Natural killer cell (primary cell): ENCODE measurements at places on chromosomes 5 and 9. TPM values are rescaled to one million over a fixed set of nuclear protein-coding genes. Genes with fewer than 3 reads are reported as not detected.

SHOC1 gene
- not detected for total RNA-seq

IFT74 gene
- 7.0 TPM for total RNA-seq

NEUROG1 gene
- total RNA-seq: not detected

- no peak for DNase-seq
Observed at GRCh38 chr5:143179126-143179740, 224.3 kb downstream of the NR3C1 start.

DNA sequence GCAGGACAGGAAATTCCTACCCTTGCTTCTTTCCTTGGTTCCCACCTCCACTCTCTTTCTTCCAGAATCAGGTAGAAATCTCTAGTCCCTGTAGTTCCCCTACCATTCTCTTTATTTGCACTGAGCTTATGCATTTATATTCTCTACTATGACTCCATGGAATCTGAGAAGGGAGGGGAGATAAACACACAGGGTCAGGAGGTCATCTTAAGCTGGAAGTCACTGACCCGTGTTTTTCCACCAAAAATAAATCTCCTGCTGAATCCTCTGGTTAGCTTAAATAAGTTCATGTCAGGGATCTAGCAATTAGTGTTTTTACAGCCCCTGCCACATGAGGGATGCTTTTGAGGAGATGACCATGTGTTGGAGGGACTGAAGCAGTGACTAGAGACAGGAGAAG is 3.7 kb downstream of the ACTL7B start:
- no peak for DNase-seq

DNA sequence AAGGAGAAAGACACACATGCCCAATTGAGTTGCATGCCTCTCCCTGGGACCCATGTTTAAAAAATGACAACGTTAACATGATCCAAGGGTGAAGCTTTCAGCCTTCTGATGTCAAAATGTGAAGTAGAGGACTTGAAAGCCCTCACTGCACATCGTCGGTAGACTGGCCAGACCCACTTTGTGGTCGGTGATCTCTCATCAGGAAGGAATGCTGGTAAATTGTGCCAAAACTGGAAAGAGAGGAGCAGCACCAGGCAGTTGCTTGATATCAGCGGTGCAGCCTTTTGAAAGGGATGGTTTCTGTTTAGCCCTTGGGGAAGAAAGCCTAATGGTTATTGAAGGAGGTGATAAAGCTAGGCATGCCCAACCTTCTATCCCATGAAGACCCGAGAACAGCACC is 125.3 kb upstream of the MARCHF11 start:
- DNase-seq: no peak
